ENCODE measurements at places on chromosomes 5 and 9.
A peak's percentile ranks its signal among the peaks of the same experiment; 100 is the strongest.

GRCh38 chr5:107801061-107801460 lies 130.3 kb upstream of the EFNA5 start:
- DNase-seq, result no peak

DNA sequence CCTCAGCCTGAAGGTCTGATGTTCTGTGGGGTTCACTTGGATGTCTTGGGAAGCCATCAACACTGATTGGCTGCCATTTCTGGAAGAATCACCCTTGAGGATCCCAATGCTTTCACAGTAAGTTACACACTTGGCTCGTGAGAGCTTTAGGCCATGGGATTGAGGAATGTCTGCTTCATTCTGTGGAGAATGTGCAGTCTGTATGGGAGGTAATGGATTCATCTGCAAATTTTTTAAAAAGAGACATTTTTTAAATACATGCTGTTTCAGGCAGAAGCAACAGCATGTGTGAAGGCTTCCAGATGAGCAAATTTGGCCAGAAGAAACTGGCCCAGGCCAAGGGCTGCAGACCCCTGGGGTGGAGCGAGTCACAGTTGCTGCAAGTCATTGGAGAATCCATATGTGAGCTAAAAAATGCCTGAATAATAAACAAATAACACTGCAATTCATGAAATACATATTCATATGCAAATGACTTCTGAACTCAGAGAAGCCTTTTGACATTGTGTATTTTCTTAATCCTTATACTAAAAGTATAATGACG lies 146.3 kb upstream of the RASEF start:
- DNase-seq, result no peak

DNA sequence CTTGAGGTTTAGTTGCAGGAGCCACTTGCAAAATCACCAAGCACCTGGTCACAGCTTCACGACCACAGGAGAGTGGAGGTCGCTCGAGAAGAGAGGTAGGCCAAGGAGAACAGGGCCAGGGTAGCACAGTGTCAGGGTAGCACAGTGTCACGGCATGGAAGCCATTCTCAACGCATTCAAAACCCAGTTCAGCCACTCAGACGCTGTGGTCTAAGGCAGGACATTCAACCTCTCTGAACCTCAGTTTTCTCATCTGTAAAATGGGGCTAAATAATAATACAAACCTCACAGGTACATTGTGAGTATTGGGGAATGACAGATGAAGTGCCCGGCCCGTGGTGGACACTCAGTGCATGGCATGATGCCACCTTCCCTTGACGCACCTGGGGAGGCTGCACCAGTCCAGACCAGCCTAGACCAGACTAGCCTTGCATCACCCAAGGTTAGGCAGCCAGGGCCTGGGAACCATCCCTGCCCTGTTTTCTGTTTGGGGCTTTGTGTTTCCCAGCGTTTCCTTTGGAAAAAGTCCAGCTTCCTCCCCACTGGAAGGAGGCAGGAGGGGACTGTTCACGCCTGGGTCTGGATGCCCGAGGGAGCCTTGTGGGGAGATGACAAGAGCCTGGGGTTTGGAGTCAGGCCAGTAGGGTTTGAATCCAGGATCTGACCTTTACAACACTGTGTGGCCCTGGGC lies 7.8 kb upstream of the LMX1B start:
- DNase-seq, result no peak

- peak; percentile 43 for DNase-seq
Observed at GRCh38 chr5:40736103-40736875, 19.5 kb downstream of the TTC33 start.

DNA sequence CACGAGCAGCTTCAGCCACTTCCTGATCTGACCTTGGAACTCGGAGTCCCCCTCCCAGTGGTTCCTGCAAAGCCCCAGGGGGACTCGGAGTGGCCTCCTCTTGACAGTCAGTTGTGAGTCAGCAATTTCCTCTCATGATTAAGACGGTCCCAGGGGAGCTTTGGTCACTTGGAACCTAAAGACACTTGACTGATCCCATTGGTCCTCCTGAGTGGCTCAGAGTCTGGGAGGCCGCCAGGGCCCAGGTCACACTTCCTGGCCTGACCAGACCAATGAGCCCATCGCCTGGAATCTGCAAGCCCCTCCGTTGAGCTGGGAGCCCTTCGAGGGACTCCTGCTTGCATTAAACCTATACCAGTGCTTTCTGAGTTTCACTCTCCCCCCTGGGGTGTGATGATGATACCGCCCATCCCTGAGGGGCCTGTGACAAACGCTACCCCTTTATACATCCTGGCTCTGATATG lies 29.1 kb downstream of the TSPAN17 start:
- DNase-seq, result no peak

GRCh38 chr9:19757745-19758144 lies 31.1 kb downstream of the SLC24A2 start:
- DNase-seq, result no peak

DNA sequence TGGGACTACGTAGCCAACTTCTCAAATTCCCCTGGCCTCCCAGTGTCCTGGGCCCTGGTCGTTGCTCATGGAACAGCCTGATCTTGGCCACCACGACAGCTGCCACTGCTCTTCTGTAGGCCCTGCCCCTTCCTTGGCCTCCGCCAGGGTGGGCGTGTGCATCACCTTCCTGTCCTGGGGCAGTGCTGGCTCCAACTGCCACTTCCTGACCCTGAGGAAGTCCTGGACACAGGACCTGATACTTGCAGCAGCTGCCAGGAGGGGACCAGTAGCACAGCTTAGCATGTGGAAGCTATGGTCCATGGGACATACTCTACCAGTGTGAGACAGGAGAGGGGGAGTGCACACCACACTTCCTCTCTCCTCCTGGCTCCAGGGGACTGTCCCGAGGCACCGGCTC lies 145.2 kb downstream of the TENT4A start:
- no peak for DNase-seq

DNA sequence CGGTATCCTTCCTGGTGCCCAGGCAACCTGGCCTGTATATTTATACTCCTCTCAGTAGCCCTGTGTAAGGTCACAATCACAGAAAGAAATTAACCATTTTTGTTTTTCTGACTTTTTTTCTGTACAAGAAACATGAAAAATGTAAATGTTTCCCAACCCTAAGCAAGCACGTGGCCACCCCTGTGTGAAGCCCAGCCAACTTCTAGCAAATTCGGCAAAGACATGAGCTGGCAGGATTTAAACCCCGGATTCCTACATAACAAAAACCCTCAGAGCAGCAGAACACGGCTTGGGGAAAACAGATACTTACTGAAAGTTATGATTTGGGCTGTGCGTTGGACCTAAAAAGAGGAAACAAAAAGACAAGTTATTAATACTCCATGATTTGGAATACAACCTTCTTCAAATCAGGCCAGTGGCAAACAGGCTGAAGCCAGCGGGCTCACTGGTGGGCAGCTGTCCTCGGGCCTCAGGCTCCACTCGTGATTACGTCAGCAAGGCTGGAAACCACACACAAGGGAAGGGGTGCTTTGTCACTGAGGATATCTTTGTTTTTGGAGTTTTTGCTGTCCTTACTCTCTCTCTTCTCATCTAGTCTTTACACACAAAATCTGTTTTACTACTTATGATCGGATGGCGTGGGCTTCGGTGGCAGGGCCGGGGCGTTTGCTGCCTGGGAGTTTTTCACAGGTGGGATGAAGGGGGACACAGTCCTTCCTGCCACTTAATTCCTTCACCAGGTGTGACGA lies 194.1 kb downstream of the ROR2 start:
- DNase-seq, result no peak

DNA sequence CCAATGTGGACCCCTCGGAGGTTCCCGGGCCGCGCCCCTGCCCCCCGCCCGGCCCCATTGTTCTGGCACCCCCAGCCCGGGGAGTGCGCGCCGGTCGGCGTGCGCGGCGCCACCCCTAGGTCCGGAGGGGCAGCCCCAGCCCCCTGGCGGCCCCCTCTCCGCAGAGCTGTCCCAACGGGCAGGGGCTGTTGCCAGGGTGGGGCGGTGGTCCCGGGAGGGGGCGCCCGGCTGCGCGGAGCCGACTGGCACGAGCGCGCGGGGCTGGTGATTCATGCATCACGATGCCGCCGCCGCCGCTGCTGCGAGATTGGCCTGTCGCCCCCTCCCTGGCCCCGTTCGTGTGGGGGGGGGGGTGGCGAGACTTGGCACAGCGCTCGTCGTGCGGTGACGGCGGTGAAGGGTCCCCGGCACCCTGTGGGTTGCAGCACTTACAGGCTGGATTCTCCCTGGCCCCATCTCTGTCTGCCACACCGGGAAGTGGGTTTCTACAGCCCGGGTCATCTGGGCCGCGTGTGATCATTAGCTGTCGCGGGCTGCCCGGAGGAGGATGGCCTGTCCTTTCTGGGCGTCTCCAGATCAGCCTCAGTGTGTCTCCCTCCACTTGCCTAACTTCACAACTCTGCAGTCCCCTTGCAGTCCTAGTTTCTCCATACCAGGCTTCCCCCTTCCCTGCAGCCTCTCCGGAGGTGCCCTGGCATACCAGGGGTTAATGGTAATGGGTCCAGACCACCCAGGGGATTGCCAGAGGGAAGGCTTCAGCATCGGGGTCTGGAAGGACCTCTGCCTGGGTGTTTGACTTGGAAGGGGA lies 858 bp downstream of the NCS1 start:
- no peak for DNase-seq

GRCh38 chr5:111762895-111763294 lies 5.9 kb upstream of the NREP start:
- DNase-seq, result peak; percentile 33

DNA sequence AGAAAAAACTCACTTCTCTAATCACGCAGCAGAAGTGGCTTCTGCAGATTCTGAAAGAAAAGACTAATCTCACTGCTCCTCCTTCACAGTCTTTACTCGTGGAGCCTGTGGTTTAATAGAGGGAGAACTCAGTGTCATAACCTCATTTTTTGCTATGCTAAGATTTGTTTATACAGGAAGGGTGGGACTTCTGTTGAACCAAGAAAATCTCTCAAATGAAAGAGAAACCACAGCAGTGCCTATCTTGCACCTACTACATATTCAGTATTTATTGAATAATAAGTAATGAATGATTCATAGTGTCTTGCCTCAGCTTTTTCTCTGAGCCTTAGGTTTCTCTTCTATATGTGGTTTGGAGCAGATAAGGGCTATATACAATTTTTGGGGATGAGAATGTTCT lies 136.1 kb upstream of the DMAC1 start:
- DNase-seq, result no peak

GRCh38 chr9:99210572-99210971 lies 11.2 kb downstream of the ALG2 start:
- DNase-seq, result no peak

GRCh38 chr9:31032206-31032605 lies 1352.2 kb upstream of the ACO1 start:
- no peak for DNase-seq

DNA sequence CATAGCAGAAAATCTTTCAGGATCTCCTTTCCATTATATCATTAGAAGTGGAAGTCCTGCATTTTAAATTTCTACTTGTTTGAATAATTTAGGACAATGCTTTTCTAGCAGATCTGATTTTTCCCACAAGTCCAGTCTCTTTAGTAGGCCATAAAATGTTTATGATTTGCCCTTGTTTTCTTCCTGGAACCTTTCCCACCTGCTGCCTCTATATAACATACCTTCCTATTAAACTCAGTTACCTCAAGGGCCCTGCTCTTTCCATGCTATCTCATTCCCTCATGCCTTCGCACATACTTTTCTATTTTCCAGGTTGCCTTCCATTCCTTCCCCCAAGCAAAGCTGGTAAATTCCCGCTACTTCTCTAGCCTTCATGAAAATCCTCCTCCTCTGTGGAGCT lies 187.0 kb upstream of the EFNA5 start:
- no peak for DNase-seq

GRCh38 chr5:169253071-169253470 lies 47.9 kb downstream of the SLIT3 start:
- DNase-seq, result no peak

DNA sequence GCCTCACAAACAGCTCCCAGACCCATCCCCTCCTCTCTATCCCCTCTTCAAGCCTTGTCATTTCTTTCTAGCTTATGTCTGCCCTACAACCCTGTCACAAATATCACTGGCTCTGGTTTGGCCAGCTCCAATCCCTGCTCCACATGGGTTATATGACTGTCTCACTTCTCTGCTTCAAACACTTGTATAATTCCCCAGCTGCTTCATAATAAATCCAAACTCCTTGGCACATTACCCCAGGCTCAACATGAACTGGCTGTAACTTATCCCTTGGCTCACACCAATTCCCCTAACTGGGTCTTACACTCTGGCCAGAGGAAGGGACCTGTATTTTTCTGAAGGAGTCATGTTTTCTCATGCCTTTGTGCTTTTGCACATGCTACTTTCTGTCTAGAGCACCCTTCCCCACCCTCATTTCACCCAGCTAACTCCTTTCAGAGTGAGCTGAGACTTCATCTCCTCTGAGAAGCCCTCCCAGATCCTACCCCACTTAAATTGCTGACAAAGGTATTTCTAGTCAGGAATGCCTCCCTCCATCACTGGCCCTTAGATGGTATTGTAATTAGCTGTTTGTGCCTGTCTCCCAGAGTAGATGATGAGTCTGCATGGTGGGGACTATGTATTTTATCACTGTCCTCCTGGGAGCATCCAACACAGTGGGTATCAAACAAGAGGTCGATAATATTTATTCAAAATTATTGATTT lies 5.3 kb downstream of the PRXL2C start:
- no peak for DNase-seq

DNA sequence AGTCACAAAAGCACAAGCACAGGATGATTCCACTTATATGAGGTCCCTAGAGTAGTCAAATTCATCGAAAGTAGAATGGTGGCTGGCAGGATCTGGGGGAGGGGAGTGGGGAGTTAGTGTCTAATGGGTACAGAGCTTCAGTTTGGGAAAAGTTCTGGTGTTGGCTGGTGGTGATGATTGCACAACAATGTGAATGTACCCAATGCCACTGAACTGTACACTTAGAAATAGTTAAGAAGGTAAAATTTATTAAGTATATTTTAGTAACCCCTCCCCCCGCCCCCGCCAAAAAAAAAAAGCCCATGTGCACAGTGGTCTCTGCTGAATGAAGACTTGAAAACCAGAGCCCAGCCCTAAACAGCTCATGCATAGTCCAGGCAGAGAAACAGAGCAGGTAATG lies 24.8 kb upstream of the GTF3C5 start:
- no peak for DNase-seq

DNA sequence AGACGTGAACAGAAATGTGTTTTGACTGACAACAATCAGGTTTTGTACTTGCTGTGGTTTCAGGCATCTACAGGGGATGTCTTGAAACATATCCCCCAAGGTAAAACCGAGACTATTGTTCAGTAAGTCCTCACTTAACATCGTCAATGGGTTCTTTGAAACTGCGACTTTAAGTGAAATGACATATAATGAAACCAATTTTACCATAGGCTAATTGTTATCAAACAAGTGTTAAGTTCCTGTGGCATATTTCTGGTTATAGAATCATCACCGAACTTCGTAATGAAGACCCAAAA lies 16.4 kb upstream of the OMD start:
- no peak for DNase-seq

Measured in NCI-H526 treated with DMSO at 0.1 percent for 48 hours (cell line).